Breast epithelium (tissue), 4 donors: ENCODE measurements at places on chromosomes 13 and 19. TPM values are rescaled to one million over a fixed set of nuclear protein-coding genes. Genes with fewer than 3 reads are reported as not detected.

Gene KLK11
- 5.6 TPM for total RNA-seq

Gene IPO5
- total RNA-seq, result 157 TPM

Gene VSTM2B
- not detected for total RNA-seq

Gene IQCN
- total RNA-seq, result 9.5 TPM

GRCh38 chr13:61874970-61875579 is 459.4 kb upstream of the PCDH20 start:
- DNase-seq, result no peak

DNA sequence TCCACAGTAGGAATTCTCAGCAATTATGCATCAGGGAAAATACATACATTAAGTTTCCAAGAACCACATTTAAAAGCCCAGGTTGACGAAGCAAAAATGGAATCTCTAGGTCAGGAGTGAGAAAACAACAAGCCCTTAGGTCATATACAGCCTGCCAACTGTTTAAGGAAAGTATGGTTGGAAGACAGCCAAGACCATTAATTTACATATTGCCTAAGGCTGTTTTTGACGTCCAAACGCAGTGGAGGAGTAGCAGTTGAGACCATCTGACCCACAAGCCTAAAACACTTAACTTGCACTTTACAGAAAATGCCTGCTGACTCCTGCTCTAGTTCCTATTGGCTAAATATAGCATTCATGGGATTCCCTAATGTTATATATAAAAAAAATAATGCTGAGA is 299.0 kb downstream of the ITGBL1 start:
- DNase-seq, result no peak

DNA sequence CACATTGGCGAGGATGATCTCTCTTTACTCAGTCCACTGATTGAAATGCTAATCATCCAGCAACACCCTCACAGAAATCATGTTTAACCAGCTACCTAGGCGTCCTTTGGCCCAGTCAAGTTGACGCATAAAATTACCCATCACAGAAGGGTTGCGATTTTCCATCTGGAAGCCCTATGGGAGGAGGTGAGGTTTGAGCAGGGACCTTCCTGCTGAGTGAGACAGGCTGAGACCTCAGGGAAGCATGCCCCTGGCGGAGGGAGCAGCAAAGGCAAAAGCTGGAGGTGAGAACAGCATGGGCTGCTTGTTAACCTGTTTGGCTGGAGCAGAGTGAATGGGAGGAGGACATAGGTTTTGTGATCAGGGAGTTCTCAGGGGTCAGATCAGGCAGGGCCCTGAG is 7.3 kb downstream of the TTC9B start:
- DNase-seq, result no peak

DNA sequence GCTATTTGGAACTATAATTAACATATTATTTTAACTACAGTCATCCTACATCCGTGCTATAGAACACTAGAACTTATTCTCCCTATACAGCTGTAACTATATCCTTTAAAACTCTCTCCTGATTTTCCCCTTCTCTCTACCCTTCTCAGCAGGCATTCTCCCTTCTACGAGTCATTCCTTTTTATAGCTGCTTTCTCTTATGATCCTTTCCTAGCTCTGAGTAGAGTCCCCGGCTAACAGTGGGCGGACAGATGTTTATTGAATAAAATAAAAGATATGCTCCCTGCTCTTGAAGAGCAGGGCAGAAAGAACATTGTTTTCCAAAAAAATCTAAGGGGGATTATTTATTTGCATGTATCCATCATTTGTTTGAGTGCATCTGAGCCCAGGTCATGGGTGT is 246.5 kb upstream of the TMTC4 start:
- DNase-seq, result no peak
